ENCODE measurements at places on chromosomes 2 and 18.

DNA sequence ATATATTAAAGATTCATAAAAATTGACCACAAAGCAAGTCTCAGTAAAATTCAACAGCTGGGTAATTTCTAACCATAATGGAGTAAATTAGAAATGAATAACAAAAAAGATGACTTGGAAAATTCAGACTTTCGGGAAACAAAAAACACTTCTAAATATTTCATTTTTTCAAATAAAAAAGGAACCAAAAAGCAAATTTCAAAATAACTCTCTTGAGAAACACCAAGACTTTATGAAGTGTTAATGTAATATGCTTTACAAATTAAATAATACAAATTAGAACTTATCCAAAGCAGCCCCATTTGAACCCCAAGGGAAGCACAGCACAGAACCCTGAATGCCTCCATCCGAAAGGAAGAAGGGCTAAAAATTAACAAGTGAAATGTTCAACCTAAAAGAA is 175.9 kb downstream of the HDAC4 start:
- no peak for DNase-seq

- DNase-seq = no peak
Measured at GRCh38 chr2:4662161-4662779, 958.9 kb downstream of the DCDC2C start.

DNA sequence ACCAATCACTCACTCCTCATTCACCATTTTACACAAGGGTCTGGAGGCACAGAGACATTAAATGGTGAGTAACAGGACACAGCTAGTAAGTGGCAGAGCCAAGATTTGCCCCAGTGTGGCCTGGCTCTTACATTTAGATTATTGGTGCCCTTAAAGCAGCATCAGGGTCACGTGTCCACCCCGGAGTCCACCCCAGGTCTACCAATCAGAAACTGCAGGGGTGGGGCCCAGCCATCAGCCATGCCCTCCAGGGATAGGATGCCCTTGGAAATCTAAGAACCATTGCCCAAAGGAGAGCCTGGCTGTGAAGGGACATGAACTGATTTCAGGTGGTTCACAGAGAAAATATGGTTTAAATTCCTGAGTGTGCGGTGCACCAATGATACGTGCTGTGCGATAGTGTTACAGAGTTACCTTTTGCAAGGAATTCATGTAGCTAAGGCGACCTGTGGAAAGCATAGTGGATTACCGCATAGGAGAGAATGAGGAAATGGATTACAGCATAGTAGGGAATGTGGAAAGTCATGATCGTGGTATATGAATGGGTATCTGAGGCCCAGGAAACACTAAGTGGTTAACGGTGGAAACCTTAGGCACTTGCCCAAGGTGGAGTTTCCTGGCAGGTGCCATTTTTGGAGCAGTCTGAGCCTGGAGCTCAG is 17.8 kb downstream of the IGFBP5 start:
- DNase-seq = no peak

DNA sequence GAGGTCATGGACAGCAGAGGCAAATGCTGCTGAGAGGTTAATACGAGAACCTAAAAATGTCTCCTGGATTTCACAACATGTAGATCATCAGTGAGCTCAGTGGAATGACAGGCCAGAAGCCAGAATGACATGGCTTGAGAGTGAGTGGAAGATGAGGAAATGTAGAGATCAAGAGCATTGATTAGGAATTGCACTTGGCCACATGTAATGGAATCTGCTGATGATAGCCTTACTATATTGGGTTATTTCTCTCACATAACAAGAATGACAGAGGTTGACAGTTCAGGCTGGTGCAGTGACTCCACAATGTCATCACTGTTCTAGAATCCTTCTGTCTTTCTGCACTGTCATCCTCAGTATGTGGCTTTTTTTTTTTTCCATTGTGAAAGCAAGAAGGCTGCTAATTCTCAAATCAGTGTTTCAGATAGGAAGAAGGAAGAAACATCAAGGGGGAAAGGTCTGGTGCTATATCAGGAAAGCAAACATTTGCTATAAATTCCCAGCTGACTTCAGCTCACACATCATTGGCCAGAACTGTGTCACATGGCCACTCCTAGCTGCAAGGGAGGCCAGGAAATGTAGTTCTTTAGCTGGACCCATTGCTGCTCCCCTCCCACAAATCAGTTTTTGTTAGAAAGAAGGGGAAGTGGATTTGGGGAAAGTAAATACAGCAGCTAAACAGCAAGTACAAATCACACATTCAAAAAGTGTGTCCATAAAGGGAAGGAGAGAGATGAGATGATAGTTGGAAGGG is 127.2 kb downstream of the FAM161A start:
- no peak for DNase-seq

DNA sequence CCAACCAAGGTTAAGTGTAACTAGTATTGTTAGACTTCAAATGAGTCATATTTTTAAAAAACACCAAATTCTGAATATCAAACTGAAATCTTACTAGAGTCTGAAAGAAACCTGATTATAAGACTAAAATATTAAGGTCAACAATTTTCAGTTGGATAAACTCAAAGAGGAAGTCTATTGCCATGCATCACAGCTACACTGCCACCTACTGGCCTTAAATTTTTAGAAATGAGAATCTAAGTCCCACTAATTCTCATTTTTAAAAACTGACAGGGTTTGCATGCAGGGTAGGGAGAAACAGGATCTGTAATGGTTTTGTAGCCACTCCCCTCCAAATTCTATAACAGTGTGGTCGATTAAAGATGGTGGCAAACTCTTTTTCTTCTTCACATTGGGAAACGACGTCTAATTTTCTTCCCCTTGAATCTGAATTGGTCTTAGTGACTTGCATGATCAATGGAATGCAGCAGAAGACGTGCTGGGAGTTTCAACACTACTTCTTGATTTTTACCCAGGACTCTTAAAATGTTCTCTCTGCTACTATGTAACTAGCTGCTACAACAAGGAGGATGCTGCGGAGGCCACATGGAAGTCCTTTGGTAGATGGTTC is 176.1 kb upstream of the SESTD1 start:
- no peak for DNase-seq

DNA sequence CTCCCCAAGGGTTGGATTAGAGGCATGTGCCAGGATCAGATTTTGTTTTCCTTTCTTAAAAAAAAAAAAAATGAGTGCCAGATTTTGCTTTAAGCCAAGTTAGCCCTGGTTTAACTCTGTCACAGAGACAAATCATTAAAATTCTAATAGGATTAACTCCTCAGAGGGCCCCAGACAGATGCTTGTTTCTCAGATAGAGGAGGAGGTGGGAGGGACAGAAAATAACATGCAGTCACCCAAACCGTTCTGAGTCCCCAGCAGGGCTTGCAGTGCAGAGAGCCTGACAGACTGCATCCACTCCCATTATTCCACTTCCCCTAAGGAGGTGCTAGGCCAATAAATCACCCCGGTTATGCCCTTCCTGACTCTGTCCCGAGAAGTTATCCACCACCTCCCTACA is 6.3 kb upstream of the PROKR1 start:
- no peak for DNase-seq

- no peak for DNase-seq
Measured at GRCh38 chr2:100978582-100979191, 23.4 kb upstream of the RPL31 start.

DNA sequence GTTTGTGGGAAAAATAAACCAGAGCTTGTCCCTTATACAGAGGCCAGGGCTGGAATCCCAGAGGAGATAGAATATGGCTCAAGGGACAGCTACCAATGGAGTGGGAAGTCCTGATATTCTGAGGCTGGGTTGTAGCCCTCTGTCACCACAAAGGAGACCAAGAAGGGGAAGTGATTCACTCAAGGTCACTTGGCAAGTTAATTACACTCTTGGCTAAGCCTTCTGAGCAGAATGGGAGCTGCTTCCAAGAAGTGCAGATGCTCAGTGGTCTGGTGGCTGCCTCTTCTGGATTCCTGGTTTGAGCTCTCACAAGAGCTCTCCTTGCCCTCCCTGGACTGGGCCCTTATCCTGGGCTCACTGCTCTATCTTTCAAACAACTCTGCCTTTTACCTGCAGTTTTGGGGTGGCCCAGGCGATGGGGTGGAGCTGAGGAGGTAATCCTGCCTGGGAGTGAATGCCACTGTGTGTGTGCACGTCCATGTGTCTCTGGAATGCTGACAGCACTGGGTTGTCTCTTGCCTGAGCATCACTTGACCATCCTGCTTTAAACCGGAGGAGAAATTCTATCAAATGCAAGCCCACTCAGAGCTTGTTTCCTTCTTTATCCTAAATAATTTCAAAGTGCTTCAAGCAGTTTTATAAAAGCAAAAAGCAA is 168.2 kb downstream of the KCNS3 start:
- no peak for DNase-seq

GRCh38 chr18:48292782-48293424 is 116.3 kb downstream of the ZBTB7C start:
- no peak for DNase-seq

DNA sequence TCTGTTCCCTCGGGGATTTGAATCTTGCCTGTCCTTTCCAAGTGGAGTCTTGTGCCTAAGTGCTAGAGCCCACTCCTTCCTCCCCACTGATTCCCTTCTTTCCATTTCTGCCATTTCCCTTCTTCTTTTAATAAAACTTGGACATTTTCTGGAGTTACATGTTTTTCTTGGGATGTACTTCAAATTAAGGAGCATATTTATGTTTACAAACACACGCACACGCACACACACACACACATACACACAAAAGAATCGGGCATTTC is 154.2 kb downstream of the TGIF1 start:
- no peak for DNase-seq

- no peak for DNase-seq
Measured at GRCh38 chr18:63142594-63143225, 176.9 kb downstream of the BCL2 start.

DNA sequence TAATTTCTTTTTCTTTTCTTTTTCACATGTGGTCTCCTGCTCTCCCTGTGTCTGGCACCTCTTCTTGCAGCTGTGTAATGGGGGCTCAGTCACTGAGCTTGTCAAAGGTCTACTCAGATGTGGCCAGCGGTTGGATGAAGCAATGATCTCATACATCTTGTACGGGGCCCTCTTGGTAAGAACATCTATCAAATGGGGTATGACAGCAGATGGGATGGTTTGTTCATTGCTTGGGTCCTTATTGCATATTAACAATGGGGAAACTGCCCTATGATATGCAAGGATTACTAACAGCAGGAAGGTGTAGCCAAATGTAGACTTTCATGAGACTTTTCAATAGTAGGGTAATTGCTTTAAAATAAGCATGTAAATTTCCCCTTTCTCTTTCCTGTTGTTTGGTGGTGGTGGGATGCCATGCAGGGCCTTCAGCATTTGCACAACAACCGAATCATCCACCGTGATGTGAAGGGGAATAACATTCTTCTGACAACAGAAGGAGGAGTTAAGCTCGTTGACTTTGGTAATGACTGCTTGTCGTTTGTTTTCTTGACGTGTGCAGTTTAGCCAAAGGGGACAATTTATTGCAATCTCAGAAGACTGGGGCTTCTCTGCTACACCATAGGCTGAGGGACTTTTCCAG is 36.5 kb downstream of the MYO3B start:
- DNase-seq = no peak

GRCh38 chr2:74507926-74508520 is 528 bp upstream of the PCGF1 start:
- DNase-seq = no peak

DNA sequence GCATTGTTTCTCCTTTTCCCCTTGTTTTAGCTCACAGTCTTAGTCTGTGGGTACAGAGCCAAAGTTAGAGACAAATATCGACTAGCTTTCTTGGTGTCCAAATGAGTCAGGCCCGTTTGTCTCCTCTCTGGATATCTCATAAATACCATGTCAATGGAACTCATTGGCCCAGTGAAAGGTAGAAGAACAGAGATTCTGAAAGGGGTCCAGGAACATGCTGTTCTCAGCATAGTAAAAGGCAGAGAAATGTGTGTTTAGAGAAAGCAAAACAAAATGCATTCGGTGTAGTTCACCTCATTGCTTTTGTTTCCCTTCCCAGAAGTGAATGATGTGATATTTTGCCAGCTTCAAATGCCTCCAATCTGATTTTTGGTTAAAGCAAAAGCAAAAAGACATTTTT is 238.6 kb upstream of the SLC8A1 start:
- no peak for DNase-seq

- no peak for DNase-seq
Measured at GRCh38 chr2:146734042-146734820, 1110.6 kb upstream of the ACVR2A start.

DNA sequence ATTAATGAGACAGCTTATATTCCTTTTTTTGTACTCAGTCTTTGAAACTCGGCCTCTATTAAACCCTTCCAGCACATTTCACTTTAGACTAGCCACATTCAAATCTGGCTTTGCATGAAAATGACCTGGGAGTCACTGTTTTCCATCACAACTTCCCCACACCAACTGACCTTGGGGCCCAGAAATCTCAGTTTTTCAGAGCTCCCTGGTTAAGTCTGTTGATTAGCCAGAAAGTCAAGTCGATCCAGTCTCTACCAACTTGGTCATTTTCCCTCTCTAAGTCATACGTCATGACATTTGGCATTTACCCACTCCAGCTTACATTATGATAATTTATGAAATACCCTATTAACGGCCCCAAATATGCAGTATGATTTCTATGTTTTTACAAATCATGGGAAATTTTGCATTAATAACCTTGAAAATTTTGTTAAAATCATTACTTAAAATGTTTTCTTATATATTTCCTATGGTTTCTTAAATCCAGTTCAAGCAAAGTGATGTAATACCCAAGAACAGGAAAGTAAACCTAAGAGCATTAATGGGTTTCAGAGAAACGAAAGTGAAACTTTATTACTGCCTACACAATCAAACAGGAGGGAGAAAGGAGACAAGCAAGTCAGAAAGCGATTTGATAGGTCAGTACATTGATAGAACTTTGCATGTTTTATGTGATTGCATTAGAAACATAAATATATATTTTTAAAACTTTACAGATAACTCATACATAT is 77.1 kb downstream of the SPATS2L start:
- no peak for DNase-seq

GRCh38 chr2:57954020-57954419 is 92.6 kb upstream of the VRK2 start:
- no peak for DNase-seq

Data from caudate nucleus (tissue), 63 donors.